ENCODE measurements at places on chromosomes 16 and 17. TPM values are rescaled to one million over a fixed set of nuclear protein-coding genes. Genes with fewer than 3 reads are reported as not detected.

DNA sequence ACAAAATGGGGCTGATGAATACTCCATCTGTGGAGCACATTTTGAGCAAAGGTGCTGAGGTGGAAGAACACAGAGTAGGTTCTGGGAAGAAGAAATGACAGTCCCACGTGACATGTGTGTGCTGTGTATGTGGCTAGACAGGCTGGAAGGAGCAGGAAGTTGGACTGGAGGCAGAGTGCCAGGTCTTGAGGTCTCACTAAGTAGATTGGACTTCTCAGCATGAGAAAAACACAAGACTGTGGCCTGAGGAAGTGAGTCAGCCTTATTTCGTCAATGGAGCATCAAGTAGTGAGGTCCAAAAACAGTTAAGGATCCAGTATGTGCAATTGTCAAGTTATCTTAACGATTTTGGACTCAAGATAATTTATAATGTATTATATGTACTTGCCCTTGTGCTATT lies 736.5 kb downstream of the KCNJ2 start:
- H3K4me3 ChIP-seq, result no peak overlapping the region
- H3K27me3 ChIP-seq, result no peaks in the 10 kb centered on the region
- no peaks in the 10 kb centered on the region for H3K4me1 ChIP-seq
- no peak for DNase-seq

- no peak for DNase-seq
- H3K36me3 ChIP-seq, result peaks cover 10% of the 10 kb centered on the region
- H3K27ac ChIP-seq, result peak overlapping the region; percentile 82
These were observed 993 bp downstream of the MMP25 start for GRCh38 chr16:3047387-3047720.

DNA sequence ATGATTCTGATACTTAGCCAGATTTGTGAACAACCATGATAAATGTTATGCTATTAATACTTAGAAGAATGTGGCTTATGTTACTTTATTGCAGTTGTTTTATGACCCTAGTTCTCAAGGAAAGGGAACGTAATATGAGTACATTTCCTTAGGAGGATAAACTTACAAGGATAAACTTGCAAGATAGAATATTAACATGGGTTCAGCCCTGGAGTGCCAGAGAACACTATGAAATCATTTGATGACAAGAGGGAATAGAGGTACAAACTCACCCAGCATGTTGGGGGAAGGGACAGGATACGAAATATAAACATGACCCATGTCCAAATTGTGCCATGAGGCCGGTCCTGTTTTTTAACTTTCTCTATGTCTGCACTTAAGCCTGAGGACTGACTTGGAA lies 13.0 kb upstream of the ABCA5 start:
- H3K27ac ChIP-seq, result no peak overlapping the region
- no peak overlapping the region for H3K4me3 ChIP-seq
- DNase-seq, result no peak
- no peaks in the 10 kb centered on the region for H3K4me1 ChIP-seq
- H3K27me3 ChIP-seq, result peaks cover 10% of the 10 kb centered on the region

Gene TNFRSF13B
- not detected for total RNA-seq

DNA sequence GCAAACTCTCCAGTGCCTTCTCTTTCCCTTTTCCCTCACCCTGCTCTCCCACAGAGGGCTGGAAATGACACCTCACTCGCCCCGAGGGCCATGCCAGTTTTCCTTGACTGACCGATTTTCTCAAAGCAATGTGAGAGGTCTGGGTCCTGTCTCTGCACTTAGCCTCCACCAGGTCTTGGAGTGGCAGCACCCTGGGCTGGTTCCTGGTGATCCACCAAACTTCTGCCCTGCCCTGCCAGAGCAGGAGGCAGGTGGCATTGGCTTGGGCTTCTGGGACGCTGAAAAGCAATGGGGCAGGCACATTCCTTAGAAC lies 97.5 kb downstream of the RAB11FIP4 start:
- H3K27me3 ChIP-seq, result peaks cover 2% of the 10 kb centered on the region
- no peak for DNase-seq
- peaks cover 64% of the 10 kb centered on the region for H3K4me1 ChIP-seq
- peaks cover 5% of the 10 kb centered on the region for H3K36me3 ChIP-seq

Gene SEPTIN12
- not detected for total RNA-seq

Gene MFAP4
- not detected for total RNA-seq

DNA sequence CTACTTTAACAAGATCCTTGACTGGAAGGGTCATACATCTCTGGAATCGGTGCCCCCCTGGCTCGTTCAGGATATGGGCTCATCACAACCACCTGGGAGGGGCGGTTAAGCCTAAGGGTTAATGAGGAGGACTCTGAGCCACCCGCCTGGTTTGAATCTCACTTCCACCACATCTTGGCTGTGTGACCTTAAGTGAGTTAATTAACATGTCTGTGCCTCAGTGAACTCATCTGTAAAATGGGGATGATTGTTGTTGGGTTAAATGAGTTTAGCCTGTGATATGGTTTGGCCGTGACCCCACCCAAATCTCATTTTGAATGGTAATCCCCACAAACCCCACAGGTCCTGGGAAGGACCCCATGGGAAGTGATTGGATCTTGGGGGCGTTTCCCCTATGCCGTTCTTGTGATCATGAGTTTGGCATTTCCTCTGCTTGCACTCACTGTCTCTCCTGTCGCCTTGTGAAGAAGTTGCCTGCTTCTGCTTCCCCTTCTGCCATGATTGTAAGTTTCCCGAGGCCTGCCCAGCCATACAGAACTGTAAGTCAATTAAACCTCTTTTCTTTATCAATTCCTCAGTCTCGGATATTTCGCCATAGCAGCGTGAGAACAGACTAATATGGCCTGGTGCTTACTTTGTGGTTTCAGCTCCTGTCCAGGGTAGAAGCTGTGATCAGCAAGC lies 214.0 kb upstream of the CIBAR2 start:
- no peaks in the 10 kb centered on the region for H3K36me3 ChIP-seq
- H3K4me3 ChIP-seq, result no peak overlapping the region
- peaks cover 12% of the 10 kb centered on the region for H3K27me3 ChIP-seq

DNA sequence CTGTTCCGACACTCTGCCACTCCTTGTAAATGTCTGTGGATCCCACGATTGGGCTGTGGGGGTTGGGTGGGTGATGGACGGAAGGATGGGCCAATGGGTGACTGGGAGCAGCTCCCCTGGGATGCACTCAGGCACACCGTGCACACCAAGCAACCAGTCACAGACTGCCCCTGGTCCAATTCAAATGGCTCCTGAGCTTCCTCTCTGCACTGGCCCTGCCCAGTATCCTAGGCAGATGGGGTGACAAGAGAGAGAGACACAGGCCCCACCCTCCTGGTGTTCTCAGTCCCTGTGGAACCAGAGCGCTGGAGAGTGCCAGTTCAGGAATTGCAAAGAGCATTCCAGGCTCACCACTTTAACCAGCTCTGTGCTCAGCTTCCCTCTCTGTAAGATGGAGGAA lies 32.8 kb downstream of the BEAN1 start:
- H3K27ac ChIP-seq, result no peak overlapping the region
- no peak for DNase-seq
- H3K4me3 ChIP-seq, result no peak overlapping the region
- no peaks in the 10 kb centered on the region for H3K36me3 ChIP-seq

Gene KRTAP2-2
- not detected for total RNA-seq

Gene KRT36
- total RNA-seq, result not detected

DNA sequence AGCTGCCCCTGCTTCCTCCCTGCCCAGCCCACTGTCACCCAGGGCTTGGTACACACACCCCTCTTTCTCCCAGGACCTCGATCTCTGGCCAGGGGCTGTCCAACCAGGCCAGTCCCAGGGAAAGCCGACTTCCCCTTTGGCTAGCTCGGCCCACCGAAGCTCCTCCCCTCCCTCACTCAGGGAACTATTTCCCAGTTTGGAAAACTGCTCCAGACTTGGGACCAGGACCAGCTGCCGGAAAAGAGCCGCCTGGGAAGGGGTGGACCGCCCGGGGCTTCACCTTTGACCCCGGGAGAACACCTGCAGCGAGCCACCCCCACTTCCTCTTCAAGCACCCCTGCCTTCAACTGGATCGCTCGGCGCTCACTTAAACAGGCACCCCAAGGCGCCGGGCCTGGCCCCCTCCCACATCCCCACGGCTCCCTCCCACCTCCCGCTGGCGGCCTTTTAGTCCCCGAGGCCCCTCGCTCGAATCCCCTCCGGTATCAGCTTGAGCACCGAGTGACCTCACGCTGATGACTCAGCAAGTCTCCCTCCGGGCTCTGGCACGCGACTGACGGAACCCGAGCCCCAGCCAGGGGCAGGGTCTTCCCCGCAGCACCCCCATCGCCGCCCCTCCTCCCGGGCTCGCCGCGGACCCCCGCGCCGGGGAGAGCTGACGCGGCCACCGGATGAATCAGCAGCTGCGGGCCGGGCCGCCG lies 934 bp downstream of the MAFG start:
- DNase-seq, result peak; percentile 46
- H3K4me3 ChIP-seq, result peak overlapping the region; percentile 89
- peaks cover 15% of the 10 kb centered on the region for H3K4me1 ChIP-seq
- peak overlapping the region; percentile 79 for H3K27ac ChIP-seq

Gene TCAP
- total RNA-seq, result 1.4 TPM

DNA sequence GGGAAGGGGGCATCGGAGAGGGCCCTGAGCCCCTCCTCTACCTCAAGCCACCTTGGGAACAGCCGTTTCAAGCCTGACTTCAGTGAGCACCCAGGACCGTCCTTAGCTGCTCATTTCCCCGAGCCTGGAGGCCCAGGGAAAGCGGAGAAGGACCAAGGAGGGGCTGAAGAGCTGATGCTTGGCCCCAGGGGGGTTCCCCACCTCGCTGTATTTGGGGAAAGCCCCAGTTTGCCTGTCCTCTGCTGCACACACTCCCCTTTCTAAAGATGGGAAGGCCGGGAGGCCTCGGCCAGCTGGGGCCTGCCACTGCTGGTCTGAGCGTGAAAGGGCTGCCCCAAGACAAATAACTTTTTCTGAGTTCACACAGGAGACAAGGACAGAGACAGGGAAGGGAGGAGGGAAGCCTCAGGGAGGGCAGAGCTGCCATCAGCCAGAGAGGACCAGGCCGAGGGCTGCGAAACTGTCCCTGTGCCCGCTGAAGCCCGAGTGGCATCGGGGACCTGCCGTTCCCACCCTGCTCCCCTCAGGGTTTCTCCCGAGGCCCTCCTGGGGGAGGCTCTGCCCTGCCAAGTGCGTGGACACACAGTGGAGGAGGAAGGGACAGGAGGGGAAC lies 11.6 kb downstream of the ZACN start:
- no peak overlapping the region for H3K4me3 ChIP-seq
- peaks cover 30% of the 10 kb centered on the region for H3K36me3 ChIP-seq
- no peak overlapping the region for H3K27ac ChIP-seq
- DNase-seq, result no peak
- H3K4me1 ChIP-seq, result no peaks in the 10 kb centered on the region
- no peaks in the 10 kb centered on the region for H3K27me3 ChIP-seq

Gene TNK1
- total RNA-seq, result 4.9 TPM

GRCh38 chr16:5367951-5368350 lies 270.4 kb upstream of the EEF2KMT start:
- no peaks in the 10 kb centered on the region for H3K4me1 ChIP-seq
- no peaks in the 10 kb centered on the region for H3K27me3 ChIP-seq
- no peak overlapping the region for H3K27ac ChIP-seq
- no peaks in the 10 kb centered on the region for H3K36me3 ChIP-seq

GRCh38 chr16:26453215-26453614 lies 613.5 kb upstream of the C16orf82 start:
- H3K27me3 ChIP-seq, result peaks cover 3% of the 10 kb centered on the region
- no peak overlapping the region for H3K27ac ChIP-seq
- H3K4me1 ChIP-seq, result no peaks in the 10 kb centered on the region
- DNase-seq, result no peak
- no peaks in the 10 kb centered on the region for H3K36me3 ChIP-seq
- no peak overlapping the region for H3K4me3 ChIP-seq

Gene C17orf50
- not detected for total RNA-seq

- peak; percentile 31 for DNase-seq
- peak overlapping the region; percentile 91 for H3K27ac ChIP-seq
- H3K4me3 ChIP-seq, result peak overlapping the region; percentile 67
- no peaks in the 10 kb centered on the region for H3K27me3 ChIP-seq
- peaks cover 5% of the 10 kb centered on the region for H3K36me3 ChIP-seq
- H3K4me1 ChIP-seq, result peaks cover 68% of the 10 kb centered on the region
These were observed 101.6 kb downstream of the RAB11FIP4 start for GRCh38 chr17:31492880-31493655.

Gene TNRC6C
- 19.6 TPM for total RNA-seq

Gene ZNF469
- total RNA-seq, result 0.59 TPM

GRCh38 chr17:38922538-38923297 lies 2.7 kb upstream of the LASP1NB start:
- H3K4me3 ChIP-seq, result no peak overlapping the region
- H3K27me3 ChIP-seq, result no peaks in the 10 kb centered on the region
- H3K4me1 ChIP-seq, result peaks cover 24% of the 10 kb centered on the region
- DNase-seq, result no peak
- peaks cover 16% of the 10 kb centered on the region for H3K36me3 ChIP-seq

Gene C16orf89
- total RNA-seq, result not detected

Data from activated T-helper 1 cell treated with anti-CD3 and anti-CD28 coated beads, Interleukin-12 subunit alpha, Interleukin-12 subunit beta, Interleukin-2, Interleukin-4 antibody, amounts not matched to agents 30 ng/mL and 10 ng/mL and 1 ng/mL, durations not matched to agents 14 hours and 24 hours and 36 hours (primary cell).